NCI-H2081 treated with DMSO at 0.1 percent for 48 hours (cell line): ENCODE measurements at places on chromosomes 13 and 19.

DNA sequence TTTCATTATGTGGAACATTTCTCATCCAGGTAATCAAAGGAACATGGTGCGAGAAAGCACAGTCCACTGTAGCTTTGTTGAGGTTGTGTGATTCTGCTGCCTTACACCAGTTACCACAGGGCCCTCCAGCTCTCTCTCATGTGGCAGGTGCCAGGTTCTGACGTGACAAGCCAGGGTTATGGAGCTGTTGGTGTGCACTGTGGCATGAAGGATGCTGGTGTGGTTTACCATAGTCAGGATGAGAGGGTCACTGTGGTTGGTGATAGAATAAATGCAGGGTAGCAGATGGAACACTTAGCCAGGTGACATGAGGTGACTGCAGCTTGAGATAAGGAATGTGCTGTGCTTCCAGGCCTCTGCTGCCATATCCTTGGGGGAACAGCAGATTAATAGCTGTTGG lies 7.4 kb downstream of the ZNF223 start:
- DNase-seq, result no peak

GRCh38 chr13:33571618-33572017 lies 246.3 kb upstream of the RFC3 start:
- DNase-seq, result no peak

DNA sequence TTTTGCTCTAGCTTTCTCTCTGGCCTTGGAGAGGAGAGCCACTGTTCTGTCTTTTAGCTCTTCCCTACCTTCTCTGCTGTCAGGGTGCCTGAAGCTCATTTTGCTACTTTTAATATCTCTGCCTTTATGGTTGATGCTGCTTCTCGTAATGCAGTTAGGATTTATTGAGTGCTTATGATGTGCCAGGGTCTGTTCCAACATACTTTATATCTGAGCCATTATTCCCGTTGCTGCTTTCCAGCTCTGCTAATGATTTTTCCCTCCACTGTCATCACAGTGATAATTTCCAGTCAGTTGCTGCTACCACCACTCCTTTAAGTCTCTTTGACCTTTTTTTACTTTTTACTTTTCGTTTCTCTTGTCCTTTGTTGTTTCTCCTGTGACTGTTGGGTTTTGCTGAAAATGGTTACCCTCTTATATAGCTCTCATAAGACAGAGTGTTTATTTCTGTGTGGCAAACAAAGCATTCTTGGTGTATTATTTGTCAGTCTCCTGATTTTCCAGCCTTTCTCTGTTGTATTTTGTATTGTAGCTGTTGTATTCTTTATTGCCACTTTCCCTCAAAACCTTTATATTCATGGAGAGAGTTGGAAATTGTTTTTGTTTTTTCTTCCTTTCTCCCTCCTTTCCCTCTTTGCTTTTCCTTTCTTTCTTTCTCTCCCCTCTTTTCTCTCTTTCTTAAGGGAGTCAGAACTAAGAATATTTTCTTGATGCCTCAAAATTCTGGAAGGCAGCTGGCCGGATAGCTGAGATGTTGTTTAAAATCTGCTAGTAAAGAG lies 37.4 kb downstream of the COG6 start:
- no peak for DNase-seq

GRCh38 chr19:39479916-39480315 lies 722 bp upstream of the TIMM50 start:
- DNase-seq, result no peak

DNA sequence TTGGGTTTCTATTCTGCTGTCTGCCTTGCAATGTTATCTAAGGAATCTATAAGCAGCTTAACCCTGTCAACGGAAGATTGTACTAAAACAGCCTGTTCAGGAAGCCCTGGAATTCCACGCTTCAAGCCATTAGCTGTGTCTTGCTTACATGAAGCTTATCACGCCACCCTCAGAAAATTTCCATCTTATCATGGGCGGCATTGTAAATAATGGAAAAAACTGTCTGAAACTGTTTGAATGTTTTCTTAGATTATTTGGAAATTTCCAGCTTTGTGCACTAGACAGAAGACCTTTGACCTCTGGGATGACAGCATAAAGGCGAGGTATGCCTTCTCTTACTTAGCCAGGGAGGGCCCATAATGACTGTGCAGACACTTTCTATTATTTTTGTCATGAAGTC lies 319.7 kb downstream of the KCNRG start:
- DNase-seq, result no peak

DNA sequence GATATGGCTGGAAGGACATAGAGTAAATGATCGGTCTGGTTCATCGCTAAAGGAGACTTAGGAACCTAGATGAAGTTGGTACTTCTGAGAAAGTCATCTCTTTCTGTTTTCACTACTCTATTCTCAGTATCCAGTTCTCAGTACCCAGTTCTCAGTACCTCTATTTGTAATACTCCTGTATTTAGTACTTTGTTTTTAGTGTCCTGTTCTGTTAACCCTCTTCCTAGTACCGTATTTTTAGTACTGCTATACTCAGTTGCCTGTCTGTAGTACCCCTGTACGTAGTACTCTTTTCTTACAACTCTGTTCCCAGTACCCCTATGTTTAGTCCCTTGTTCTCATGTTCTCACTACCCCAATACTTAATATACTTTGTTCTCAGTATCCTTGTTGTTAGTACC lies 1.2 kb downstream of the RFXAP start:
- DNase-seq, result no peak

GRCh38 chr19:50358483-50359327 lies 6.7 kb downstream of the NAPSA start:
- DNase-seq, result no peak

DNA sequence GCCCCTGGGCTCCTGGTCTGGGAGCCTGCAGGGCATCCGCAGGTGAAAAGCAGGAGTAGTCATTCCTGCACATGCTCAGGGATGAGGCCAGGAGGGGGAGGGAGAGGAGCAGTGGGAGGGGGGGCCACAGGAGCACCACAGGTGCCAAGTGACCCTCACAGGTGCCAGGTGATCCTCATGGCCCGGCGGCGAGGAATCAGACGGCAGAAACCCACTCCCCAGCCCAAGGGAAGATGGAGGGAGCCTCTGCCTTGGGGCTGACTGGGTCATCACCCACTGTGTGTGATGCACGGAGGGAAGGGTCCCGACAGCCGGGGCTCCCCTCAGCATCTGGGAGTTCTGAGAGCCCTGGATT lies 27.4 kb downstream of the SH3GL1 start:
- no peak for DNase-seq

- DNase-seq, result no peak
These were observed 19.1 kb upstream of the SCEL start for GRCh38 chr13:77516342-77516789.

DNA sequence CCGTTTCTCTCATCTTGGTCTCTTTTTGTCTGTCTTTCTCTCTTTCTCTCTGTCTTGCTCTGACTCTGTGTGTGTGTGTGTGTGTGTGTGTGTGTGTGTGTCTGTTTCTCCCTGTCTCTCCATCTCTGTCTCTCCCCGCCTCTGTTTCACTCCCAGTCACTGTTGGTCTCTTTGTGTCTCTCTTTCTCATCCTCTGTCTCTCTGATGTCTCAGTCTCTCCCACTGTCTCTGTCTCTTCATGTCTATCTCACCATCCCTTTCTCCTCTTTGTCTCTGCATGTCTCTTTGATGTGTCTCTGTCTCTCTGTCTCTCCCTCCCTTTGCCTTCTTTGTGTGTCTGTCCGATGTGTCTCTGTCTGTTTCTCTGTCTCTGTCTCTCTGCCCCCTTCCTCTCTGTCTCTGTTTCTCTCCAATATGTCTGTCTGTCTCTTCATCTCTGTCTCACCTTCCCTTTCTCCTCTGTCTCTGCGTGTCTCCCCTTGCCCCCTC lies 2.5 kb downstream of the NFIC start:
- no peak for DNase-seq

DNA sequence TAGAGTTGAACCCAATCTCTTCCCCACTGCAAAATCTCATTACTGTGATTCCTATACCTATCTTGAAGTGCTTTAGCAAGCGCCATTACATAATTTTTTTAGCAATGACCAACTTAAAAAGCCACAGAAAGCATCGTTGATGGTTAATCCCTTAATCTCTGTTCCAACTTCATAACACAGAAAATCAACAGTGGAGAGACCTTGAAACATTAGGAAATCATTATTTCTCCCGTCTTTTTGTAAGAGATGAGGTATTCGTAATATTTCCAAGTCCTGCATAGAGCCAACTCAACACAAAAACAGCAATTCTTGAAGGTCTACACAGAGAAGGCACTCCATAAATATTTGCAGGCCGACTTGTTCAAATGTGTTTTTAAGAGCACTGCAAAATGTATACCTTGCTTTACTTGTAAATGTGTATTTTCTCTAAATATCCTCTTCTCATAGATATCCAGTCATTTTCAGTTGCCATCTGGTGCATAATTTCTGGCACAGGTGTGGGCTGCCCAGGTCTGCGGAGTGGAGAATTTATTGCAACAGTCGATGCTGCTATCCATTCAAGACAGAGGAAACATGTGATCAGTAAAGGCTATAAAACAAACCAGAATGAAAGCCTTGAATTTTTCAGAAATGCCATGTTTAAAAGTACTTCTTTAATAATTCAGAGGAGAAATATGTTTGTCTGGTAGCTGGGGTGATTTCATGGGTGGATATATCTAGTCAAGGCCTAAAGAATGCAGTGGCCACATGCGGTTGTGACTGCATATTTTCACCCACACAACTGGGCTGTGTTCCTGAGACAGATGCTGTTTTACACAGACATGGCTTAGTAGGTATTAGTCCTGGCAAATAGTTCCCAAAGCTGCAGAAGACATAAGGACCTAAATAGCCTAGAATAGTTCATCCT lies 234.3 kb upstream of the STARD13 start:
- no peak for DNase-seq

DNA sequence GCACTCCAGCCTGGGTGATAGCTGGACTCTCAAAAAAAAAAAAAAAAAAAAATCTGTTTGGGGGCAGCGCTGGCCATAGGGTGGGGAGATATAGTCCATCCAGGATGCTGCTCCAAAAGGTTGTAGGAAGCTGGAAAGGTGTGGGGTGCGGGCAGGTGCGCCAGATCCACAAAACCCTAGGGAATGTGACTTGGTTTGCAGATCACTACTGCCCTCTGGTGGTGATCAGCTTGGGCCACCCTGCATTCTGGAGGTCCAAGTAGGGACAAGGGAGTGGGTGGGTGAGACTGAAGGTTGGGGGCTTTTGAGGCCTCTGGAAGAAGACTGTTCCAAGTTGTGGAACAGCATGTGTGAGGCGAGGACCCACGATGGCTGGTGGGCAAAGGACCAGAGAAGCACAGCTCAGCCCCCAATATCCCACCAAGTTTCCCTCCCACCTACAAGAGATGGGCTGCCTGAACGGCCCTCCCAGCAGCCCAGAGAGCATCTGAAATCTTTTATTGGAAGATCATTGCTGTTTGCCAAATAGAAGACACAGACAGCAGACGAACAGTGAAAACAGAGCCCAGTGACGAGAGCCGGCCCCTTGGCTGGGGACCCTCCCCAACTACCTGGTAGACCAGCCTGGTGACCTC lies 10.4 kb upstream of the TYK2 start:
- no peak for DNase-seq

GRCh38 chr13:20964904-20965303 lies 62.4 kb upstream of the XPO4 start:
- DNase-seq, result no peak

DNA sequence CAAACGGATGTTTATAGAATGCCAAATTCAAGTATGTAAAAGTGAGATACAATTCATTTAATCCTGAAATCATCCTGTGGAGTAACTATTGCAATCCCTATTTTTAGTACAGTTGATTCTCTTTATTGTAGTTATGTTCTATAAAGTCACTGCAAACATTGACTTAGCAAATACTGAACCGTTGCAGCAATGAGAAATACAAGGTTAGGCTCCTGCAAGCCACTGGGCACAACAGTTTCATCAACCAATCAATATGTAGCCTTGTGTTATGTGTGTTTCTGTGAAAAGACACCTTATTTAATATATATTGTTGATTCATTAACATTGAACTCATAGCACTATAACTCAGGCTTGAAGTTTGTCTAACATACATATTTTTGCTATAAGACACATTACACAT lies 174.4 kb downstream of the DCT start:
- DNase-seq, result no peak
